Neural progenitor cell (in vitro differentiated cells): ENCODE measurements at places on chromosomes 1 and 21.

DNA sequence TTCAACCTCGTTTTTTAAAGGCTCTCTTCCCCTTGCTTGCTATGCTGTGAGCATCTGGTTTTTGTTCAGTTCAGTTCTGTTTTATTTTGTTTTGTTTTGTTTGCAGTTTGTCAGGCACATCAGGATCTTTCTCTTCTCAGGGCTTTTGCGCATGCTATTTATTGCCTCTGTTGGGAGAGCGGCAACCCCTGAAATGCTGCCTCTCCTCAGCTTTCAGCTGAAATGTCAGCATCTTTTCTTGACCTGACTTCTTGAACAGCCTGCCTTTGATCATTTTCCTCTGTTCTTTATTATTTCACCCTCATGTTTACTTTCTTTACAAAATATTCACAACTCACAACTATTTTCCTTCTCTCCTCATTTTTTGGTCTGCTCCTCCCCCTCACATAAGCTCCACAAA is 50.4 kb upstream of the RC3H1 start:
- no peaks in the 10 kb centered on the region for H3K36me3 ChIP-seq
- H3K4me1 ChIP-seq: peaks cover 6% of the 10 kb centered on the region
- no peak for DNase-seq
- H3K4me3 ChIP-seq: no peak overlapping the region
- H3K27me3 ChIP-seq: no peaks in the 10 kb centered on the region

DNA sequence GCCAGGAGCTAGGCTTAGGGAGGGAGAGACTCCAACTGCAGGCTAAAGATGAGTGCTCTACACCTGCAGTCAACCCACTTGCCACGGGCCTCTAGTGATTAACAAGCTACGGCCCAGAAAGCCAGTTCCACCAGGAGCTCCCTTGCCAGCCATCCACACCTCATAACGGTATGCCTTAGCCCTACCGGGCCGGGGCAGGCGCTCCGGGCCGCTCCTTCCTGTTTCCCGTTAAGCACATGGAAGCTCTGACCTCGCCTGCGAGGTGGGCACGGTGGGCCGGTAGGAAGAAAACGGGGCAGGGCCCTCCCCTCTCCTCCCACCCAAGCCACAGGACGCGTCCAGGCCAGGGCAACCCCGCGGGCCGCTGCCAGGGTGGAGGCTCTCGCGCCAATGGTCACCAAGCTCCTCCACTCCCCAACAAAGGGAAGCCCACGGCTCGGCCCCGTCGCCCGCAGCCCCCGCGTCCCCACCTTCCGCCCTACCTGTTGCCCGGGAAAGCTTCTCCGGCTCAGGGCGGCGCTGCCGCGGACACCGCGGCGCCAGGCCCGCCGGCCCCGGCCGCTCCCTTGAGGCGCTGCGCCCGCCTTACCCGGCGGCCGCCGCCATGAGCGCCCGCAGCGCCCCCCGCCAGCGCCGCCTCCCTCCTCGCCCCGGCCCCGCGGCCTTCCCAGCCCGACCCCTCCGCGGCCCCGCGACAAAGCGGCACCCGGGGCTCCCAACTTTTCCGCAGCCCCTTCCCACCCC is 627 bp downstream of the CERS2 start:
- H3K36me3 ChIP-seq: no peaks in the 10 kb centered on the region
- peaks cover 11% of the 10 kb centered on the region for H3K27me3 ChIP-seq
- peak; percentile 75 for DNase-seq
- peak overlapping the region; percentile 80 for H3K27ac ChIP-seq
- peaks cover 42% of the 10 kb centered on the region for H3K4me1 ChIP-seq

- H3K4me1 ChIP-seq: no peaks in the 10 kb centered on the region
- no peak for DNase-seq
- H3K27me3 ChIP-seq: no peaks in the 10 kb centered on the region
- no peak overlapping the region for H3K4me3 ChIP-seq
- H3K27ac ChIP-seq: no peak overlapping the region
Observed at GRCh38 chr1:12296623-12297022, 66.8 kb downstream of the VPS13D start.

DNA sequence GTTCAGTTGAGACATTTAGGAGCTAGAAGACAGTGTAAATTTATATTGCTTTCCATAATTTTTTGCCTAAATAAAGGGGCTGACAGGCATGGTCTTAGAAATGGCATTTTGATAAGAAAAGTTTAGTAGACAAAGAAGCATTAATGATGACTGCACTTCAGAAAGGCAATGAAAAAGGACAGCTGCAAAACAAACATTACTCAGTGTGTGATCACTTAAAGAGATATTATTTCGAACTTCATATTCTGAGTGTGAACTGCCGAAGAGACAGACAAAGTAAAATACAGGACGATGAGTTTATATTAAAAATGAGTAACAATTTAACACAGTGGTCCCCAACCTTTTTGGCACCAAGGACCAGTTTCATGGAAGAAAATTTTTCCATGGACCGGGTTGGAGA is 243.1 kb downstream of the DPYD start:
- no peaks in the 10 kb centered on the region for H3K36me3 ChIP-seq
- no peak overlapping the region for H3K4me3 ChIP-seq
- H3K27ac ChIP-seq: no peak overlapping the region
- H3K27me3 ChIP-seq: no peaks in the 10 kb centered on the region

DNA sequence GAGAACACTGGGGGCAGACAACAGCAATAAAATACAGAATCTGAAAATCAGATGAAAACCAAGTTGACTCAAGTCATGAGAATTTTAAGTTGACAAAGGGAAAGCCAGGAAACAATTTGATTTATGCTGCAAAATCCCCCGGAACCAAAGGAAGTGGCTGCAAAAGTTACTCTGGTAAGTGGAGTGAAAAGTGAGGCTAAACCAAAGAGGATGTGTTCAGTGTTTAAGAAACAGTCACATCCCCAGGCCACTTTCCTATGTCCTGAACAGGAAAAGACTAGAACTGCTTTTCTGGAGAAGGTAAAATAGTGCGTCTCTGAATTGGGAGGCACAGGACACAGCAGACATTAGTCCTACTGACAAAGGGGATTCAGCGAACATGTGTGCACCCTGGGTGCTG is 5.9 kb downstream of the TARBP1 start:
- H3K4me1 ChIP-seq: peaks cover 26% of the 10 kb centered on the region
- DNase-seq: no peak
- no peak overlapping the region for H3K27ac ChIP-seq
- H3K27me3 ChIP-seq: no peaks in the 10 kb centered on the region
- no peaks in the 10 kb centered on the region for H3K36me3 ChIP-seq

DNA sequence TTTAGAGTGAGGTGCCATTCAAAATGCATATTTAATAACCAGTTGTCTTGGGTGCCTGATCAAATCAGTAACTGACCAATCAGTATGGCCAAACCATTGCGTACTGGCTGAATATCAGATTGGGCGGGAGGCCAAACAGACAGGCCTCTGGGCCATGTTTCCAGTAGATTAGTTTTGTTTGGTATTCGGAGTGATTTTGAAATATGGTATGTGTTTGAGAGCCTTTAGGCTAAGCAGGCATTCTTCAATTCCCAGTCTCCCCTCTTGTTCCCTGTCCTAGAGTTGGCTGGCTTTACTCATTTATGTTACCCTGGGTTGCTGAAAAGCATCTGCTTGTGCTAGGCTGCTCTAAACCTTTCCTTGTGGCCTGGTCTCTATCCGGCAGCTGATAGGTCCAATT is 80.1 kb downstream of the BACH1 start:
- no peaks in the 10 kb centered on the region for H3K4me1 ChIP-seq
- H3K27ac ChIP-seq: no peak overlapping the region
- no peaks in the 10 kb centered on the region for H3K36me3 ChIP-seq
- H3K4me3 ChIP-seq: no peak overlapping the region
